ENCODE measurements at places on chromosomes 6 and 20.

- DNase-seq = no peak
These were observed 154.6 kb downstream of the ZDHHC14 start for GRCh38 chr6:157535340-157536222.

- DNase-seq = no peak
These were observed 128.1 kb upstream of the AKAP12 start for GRCh38 chr6:151111670-151112069.

GRCh38 chr6:146154197-146154596 lies 125.3 kb downstream of the GRM1 start:
- DNase-seq = no peak

DNA sequence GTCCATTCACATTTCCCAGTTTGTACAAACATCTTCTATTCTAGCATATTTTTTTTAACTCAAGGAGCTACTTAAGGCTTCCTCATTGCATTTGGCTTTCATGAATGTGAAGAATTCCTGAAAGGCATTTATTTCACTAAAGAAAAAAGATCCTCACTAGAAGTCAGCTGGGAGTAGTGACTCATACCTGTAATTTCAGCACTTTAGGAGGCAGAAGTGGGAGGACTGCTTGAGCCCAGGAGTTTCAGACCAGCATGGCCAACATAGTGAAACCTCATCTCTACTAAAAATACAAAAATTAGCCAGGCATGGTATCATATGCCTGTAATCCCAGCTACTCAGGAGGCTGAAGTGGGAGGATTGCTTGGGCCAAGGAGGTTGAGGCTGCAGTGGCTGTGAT lies 30.9 kb upstream of the XRN2 start:
- DNase-seq = no peak

GRCh38 chr20:4802527-4802926 lies 80.8 kb downstream of the PRND start:
- DNase-seq = no peak

DNA sequence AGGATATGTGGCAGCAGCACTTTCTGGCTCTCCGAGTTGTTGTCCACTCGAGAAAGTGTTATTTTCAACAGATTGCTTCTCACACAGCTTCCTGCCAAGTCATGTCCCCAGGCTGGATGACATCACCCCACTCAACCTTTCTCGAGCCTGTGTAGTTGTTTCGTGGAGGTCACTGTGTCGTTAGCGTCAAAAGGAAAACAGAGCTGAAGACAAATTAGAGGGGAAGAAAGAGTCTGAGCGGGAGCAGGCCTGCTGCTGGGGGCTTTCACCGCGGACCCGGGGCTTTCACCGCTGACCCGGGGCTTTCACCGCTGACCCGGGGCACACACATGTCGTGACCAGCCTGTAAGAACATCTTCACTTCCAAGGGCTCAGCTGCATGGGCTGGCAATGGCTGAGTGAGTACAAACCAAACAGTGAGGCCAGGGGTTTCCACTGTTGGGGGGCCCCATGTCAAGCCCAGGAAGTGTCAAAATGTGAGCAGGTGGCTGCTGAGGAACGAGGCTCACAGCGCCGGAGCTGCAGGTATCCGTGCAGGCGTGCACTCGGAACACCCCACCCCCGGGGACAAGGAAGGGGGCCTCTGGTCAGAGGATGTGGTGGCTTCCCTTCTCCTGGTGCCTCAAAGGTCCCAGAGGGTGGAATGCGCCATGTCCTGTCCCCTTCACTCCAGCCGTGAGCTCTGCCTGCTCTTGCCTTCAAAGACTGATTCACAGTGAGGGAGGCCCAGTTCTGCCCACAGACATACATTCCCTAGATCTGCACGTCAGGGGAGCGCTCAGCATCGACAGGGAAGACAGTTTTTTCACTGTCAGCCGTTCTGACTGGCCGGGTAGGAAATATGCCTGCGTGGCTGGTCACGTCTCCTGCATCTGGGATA lies 365.9 kb downstream of the TAF4 start:
- DNase-seq = no peak

- no peak for DNase-seq
These were observed 91.5 kb downstream of the RIMS1 start for GRCh38 chr6:71977884-71978283.

DNA sequence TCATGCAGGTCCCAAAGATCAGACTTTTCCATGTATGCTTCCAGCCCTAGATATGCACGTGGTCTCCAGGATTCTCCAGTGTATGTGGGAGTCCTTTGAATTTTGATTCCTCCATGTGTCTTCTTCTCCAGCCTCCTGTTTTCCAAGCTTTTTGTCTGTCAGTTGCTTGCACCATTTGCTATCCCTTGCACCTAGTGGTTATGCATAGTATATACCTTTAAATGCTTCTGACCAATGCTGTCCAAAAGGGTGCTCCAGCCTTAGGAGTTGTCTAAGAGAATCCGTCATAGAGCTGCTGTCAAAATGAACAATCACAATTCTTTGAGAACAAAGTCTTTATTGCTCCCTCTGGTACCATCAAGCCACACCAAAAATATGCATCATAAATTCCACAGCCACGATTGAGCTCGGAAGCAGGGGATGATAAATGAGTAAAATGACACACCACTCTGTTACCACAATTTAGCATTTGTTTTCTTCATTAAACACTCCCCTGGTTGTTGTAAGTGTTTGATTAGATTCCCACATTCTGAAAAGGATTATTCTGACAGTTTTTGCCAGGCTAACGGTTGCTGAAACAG lies 706.2 kb upstream of the GJE1 start:
- DNase-seq = no peak

- DNase-seq = no peak
These were observed at the start of gene AVP for GRCh38 chr20:3084283-3084985. Gene AVP, minus strand, starts transcription at chr20:3084724. Its CDS starts 50 bp downstream, at chr20:3084674.

DNA sequence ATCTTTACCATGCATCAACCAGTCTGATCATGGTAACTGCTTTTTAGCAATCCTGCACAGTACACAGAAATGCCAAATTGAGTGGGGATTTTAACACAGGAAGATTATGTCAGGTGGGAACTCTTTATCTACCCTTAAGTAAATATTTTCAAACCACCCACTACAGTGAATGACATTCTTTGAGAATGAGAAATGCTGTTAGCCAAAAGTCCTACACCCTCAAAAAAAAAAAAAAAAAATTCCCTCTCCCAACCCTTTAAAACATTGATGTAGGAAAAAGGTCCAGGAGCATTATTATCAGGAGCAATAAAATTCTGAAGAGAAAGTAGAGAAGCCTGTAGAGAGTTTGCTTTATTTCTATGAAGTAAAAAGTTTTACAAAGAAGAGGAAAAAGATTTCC lies 307.2 kb upstream of the THEMIS start:
- DNase-seq = no peak

GRCh38 chr6:140623498-140623897 lies 1249.0 kb upstream of the CITED2 start:
- DNase-seq = no peak

GRCh38 chr20:45963059-45964005 lies 8.7 kb downstream of the ZNF335 start:
- no peak for DNase-seq

GRCh38 chr6:148635070-148635743 lies 111.6 kb upstream of the UST start:
- DNase-seq = no peak

DNA sequence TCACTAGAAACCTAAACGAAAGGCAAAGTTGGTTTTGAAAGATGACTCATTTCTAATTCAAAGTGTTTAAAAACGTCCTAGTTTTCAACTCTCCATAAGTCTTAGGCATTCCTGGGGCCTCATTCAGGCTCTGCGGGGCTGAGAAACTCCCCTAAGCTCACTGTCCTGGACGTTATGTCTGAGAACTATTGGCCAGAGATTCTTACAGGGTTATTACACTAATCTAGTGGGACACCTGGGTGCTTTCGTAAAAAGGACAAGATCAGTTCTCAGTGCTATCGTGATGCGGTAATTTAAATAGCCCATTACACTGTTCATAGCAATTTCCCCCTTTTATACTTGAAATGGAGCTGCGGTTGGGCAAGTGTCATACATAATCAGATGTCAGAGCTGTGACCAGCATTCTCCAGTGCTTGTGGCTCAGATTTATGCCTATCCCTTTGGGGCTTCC lies 280.9 kb downstream of the QKI start:
- no peak for DNase-seq

DNA sequence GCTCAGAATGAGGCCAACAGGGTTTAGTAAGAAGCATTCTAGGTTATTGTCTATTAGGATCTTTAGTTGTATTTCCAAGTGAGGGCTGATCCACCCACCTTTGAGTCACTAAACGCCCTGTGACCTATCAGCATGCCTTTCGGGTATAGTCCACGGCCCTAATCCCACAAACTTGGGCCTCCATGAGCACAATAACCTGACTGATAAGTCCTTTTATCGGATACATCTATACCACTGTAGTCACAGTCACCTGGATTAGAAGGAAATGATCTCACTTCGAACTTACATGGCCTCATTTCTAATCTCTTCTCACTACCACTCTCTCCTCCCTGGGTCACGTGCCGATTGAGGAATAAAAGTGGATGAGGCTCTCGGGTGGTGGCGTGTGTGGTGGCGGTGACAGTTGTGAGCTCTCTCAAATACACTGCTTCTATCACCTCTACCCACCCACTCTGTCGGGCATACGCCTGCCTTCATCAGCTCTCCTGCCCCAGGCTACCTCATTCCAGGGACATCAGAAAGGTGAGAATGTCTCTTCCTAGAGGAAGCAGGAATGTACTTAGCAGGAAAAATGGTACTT lies 65.2 kb downstream of the TRAM2 start:
- no peak for DNase-seq

DNA sequence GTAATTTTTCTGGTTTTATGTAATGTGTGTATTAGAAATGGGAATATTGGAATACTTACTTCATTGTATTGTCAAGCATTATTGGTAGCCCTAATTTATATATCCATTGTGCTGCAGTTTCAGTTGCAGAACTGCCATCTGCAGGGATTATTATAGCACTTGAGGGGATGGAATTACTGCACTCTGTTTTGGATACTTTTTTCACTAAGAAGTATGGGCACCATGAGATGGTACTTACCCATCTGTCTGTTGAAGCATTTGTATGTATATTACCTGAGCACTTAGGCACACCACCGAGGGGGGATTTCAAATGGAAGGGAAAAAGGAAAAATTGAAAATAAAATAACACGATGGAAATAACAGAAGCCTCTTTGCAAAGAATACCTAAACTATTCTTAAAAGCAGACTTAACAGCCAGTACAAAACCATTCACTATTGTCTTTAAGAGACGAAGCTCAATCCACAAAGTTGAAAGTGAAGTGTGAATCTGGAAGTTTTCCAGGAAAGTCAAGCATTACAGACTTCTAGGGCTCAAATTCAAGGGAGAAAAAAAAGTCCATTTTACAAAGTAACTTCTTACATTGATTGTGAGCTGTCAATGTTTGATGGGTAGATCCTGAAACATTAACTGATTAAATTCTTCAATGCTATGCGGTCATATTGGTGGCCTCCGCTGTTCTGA lies 318.7 kb downstream of the SOX4 start:
- no peak for DNase-seq

DNA sequence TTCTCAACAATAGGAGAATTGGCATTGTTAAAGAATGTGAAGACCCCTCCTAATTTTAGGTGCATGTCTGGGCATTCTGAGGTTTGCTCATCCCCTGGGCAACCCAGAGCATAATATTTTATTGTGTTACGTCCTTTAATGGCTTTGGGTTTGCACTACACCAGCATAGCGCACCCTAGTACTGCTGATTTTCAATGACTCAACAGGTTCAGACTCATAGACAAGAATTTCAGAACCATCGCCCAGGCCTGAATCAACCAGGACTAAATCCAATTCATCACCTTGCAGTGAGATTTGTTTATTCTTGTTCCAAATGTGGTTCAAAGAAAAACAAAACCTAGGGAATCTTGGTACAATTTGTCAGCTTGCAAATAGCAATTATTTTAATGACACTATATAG lies 137.8 kb upstream of the PHACTR1 start:
- DNase-seq = no peak

GRCh38 chr20:60058879-60059278 lies 100.7 kb downstream of the CDH26 start:
- peak; percentile 3 for DNase-seq

GRCh38 chr6:165129086-165129485 lies 180.3 kb downstream of the C6orf118 start:
- DNase-seq = no peak

- DNase-seq = no peak
These were observed 68.0 kb upstream of the TFB1M start for GRCh38 chr6:155382338-155382685.

- no peak for DNase-seq
These were observed 46.6 kb upstream of the TFAP2C start for GRCh38 chr20:56582542-56582941.

DNA sequence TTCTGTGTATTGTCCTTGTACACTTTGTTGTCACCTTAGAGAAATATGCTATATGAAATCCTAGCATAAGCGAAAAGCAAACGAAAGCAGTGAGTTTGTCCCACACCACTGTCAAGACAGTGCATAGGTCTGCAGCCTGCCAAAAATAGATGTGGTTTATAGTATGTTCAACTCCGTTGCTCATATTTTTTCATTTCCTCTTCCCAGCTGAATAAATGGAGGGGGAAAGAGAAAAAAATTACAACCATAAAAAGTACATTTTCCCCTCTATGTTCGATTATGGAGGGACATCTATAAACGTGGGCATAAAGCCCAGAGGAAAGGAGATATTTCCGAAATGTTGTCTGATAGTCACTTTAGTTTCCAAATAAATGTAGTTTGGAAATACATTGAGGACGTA lies 25.8 kb downstream of the PRL start:
- no peak for DNase-seq

GRCh38 chr6:126312013-126312665 lies 27.8 kb upstream of the CENPW start:
- DNase-seq = no peak

GRCh38 chr6:45606831-45607400 lies 229.2 kb upstream of the SUPT3H start:
- DNase-seq = no peak

DNA sequence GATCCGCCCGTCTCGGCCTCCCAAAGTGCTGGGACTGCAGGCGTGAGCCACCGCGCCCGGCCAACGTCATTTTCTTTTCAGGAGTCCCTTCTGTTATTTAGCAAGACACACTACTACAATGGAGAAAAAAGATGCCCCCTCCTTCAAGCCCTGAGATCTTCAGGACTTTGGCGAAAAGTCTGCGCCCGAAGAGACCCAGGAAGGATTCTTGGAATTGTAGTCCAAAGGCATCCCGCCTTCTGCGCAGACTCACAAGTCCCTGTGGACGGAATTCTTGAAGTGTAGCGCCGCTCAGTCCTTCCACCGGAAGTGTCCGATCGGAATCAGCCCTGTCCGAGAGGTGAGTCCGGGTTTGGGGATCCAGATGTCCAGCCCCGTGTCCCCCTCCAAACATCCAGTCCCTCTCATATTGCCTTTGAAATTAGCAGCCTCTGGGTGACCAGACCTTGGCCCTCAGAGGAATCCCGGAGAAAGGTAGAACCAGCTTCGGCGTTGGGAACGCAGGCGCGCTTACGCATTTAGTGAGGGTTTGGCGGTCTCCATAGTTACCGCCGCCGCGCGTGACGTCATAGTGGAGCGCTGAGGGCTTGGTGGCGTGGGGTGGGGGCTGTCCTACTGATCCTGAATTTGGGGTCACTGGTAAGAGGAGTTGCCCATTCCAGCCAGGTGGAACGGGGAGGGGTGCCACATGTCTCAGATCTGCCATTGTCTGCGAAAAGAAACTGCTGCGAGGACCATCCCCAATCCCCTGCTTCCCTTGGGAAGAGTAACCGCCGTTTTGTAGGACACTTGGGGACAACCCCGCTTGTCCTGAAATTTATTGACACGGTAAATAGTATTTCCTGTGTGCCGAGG lies 490 bp downstream of the ZNF165 start:
- DNase-seq = peak; percentile 91

All from stimulated activated CD4-positive, alpha-beta T cell treated with anti-CD3 and anti-CD28 coated beads, Interleukin-2, amount 100 ng/mL, for 24 hours (primary cell).